ENCODE measurements at places on chromosomes 7 and 10.

DNA sequence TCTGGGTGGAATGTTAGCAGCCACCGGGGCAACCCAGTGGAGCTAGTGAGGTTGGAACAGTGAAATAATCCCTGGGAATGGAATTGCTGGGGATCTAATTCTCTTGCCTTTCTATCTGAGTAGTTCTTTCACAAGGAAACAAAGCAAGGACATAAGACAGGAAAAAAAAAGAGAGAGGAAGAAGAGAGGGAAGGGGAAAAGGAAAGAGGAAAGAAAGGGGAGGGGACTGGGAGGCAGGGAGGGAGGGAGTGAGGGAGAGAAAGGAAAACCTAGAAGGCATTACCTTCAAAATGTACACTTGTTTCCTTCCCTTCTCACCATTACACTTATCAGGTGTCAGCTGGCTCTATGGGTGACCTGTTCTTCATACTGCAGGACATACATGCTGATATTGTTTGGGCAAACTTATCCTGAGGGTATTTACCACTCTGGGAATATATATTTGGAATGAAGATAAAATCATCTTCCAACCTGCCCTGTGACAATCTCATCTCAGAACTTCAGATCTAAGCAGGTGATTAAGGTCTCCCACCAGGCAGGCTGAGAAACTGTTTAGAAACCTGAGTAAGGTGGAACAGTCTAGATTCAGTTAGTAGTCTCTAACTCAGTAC is 50.0 kb upstream of the KCNIP2 start:
- no peak for DNase-seq

DNA sequence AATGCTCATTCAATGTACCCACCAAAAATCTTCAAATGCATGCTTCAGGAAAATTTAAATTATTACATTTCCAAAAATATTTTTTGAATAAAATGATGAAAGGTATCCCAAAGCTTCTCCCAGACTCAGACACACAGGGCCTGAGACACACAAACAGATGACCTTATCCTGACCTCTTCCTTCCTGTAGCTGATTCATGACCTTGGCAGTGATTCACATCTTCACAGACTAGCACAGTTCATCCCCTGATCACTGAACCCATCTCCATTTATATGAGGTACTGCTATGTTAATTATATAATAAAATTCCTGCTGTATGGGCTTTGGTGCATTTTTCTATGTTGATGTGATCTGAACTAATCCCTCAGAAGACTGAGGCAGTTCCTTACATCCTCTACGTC is 265.0 kb upstream of the GLI3 start:
- DNase-seq = peak; percentile 82

- DNase-seq = no peak
Observed at GRCh38 chr7:35701287-35701900, 6.5 kb upstream of the HERPUD2 start.

DNA sequence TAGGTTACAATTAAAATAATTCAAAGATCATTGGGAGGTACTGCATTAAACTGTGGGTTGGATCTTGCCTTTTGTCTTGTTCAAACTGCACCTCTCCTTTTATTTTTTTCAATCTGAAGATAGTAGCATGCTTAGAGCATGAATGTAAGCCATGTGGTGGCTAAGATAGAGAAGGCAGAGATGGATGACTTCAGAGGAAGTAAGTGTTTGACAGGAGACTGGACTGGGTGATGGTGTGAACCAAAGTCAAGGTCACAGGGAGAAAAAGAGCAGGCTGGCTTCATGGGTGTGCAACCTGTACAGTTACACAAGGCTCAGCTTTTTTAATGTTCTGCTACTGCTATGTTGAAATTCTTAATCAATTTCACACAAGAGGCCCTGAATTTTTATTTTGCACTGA is 85.6 kb downstream of the ZEB1 start:
- no peak for DNase-seq

All from Daoy (cell line).